ENCODE measurements at places on chromosomes 5 and 9.

- DNase-seq: no peak
These were observed 752 bp upstream of the GLRX start for GRCh38 chr5:95823218-95823737.

DNA sequence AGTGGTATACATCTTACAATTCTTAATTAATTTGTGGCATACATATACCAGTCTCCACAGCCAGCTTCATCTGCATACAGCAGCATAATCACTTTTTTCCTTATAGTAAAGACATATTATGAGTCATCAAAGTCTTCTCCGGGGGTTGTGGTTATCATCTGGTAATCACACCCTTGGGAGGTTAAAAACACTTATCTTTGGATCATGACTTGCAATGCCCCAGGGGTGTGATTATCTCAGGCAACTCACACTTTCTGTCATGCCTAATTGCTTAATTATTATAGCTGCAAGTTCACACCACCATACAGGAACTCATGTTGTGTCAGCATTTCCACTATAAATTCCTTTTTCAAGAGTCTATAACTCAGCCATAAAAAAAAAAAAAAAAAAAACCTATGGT lies 218.4 kb downstream of the ANXA1 start:
- no peak for DNase-seq

DNA sequence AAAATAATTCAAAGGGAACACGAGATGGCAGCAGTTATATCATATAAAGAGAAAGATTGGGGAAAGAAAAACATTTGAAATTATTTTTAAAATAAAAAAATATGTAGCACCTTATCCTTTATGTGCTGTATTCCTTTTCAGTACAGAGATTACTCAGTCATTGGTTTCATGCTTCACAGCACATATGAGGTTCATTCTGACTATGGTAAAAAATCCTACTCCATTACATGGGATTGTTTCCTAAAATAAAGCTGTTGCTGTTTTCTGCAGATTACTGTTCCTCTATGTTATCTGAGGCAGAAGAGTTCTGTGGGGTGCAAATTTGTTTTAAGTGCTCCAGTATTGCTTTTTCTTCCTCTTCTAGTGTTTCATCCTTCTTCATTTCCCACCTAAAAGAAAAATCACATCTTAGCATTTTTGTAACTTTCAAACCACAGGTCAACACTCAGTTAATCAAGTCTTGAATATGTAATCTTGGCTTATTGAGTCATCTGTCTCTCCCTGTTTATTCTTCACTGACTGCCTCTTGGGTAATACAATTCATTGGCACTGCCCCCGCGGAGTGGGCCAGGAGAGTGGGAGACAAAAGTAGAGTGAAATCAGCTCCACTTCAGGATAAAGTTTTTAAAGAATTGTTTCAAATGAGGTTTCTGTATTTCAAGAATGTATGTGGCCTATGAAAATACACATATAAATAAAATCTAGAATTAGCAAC lies 412.5 kb upstream of the POU5F2 start:
- no peak for DNase-seq

- DNase-seq: no peak
These were observed 46.9 kb upstream of the TTC39B start for GRCh38 chr9:15353892-15354291.

DNA sequence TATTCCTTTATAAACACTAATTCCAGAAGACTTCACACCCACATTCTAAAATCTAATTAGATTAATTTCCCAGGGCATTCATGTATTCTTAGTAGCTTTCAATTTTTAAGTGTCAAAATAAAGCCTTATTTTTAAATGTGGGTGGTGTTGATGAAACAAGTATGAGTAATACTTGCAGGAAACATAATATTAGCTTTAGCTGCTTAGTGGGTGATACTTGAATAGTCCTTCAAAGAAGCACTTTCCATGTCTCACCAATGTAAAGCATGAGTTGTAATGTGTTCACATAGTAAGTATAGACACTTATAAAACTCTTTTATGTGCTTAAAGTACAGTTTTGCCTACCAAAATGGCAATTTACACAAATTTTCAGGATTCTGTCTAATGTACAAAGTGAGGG lies 6.9 kb downstream of the FNBP1 start:
- no peak for DNase-seq

- no peak for DNase-seq
These were observed 26.0 kb downstream of the GABRP start for GRCh38 chr5:170809551-170809950.

DNA sequence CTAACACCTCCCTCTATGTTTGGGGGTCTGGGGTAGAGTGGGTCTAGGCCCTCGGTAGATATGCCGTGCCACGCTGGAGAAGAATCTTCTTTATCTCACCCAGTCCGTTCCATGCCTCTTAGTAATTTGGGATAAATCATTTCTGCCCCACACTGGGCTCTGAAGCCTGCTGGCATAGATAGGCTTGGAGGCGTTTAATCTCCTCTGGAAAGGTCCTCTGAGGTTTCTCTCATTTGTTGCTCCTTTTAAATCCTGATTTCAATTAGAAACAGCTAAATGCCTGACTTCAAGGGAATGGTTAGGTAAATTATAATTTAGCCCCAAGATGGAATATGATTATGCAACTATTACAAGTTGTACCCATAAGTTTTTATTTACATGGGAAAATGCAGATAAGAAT lies 57.8 kb upstream of the AKNA start:
- DNase-seq: no peak

DNA sequence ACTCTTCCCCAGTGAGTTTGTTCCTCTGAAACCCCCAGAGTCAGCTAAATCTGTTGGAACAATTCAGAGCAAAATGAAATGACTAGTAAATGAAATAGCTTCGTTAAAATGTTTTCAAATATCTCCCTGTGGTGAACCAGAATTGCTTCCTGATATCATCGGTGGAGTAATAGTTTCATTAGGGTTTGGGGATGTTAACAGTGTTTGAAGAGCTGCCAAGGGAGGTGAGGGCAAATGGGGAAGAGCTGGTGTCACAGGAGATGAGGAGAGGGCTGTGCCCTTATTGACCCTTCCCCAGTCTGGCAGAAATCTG lies 4.3 kb upstream of the C7 start:
- DNase-seq: no peak

- no peak for DNase-seq
These were observed 17.9 kb downstream of the SLC36A3 start for GRCh38 chr5:151285683-151286082.

- no peak for DNase-seq
These were observed 379.5 kb downstream of the TMEM232 start for GRCh38 chr5:110346893-110347358.

GRCh38 chr9:109193974-109194556 lies 27.0 kb upstream of the FRRS1L start:
- DNase-seq: no peak

DNA sequence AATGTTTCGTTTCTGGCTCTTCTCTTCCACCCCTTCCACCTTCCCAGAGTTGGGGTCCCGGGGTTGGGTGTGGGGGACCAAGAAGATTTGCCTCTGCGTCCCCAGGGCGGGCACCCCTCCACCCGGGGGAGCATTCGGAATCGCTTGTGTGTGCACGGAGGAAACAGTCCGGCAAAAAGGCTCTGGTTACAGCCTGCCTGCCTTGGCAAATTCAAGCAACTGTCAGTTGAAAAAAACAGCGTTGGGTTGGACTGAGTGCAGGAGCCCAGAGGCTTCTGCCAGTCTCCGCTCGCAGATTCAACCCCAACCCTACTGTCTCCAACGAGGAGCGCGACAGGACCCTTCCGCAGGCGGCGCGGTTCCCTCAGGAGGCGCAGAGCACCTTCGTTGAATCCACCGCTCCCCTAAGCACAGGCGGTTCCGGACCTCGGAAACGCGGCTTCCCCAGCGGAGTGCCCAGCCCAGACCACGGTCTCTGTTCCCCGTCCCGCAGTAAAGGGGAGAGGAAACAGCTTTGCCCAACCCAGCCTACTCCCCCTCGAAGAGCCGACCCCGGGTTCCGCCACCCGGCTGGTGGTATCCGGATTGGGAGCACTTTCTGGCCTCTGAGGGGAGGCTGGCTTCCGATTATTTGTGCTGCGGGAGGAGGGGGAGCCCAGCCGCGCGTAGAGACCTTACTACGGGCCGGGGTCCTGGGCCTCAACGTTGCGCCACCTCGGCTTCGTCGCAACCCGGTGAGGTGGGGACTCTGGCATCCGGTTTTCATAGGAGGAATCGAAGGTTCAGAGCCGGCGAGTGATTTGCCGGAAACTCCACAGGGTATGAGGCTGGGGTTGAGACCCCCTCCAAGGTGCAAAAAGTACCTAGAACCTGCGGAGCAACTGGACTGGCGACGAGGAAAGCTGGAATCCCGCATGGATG lies 9.6 kb downstream of the LHX6 start:
- DNase-seq: no peak

DNA sequence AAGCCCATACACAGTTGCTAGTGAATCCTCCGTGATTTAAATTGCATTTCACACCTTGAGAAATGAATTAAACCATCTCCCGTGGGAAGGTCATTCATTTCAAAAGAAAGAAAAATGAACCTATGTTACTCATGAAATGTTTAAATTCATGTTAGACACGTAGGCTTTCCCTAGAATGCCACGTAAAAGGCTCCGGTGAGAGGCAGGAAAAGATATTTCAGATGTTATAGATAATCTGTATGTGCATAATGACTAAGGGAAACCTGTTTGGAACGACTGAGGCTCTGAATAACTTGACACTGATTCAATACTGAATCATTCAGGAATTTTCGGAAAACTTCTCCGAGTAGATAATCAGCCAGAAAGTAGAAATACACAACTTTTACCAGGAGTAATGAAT lies 134.3 kb upstream of the ICE1 start:
- no peak for DNase-seq

DNA sequence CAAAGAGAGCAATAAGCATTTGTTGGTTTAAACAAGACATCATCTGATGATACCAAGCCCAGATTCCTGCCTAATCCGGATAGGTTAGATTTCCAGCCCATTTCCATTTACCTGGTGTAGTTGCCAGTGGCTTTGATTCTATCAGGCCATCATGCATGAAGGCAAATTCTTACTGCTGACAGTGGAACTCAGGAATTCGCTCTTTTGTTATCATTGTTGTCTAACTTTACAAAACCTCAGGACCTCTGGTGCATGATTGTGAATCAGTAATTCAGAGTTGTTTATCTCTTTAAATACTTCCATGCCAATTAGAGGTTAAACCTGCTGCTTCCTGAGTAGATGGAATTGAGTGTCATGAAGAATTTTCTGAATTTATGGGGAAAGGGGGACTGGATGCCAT lies 76.5 kb downstream of the C9orf152 start:
- DNase-seq: no peak

DNA sequence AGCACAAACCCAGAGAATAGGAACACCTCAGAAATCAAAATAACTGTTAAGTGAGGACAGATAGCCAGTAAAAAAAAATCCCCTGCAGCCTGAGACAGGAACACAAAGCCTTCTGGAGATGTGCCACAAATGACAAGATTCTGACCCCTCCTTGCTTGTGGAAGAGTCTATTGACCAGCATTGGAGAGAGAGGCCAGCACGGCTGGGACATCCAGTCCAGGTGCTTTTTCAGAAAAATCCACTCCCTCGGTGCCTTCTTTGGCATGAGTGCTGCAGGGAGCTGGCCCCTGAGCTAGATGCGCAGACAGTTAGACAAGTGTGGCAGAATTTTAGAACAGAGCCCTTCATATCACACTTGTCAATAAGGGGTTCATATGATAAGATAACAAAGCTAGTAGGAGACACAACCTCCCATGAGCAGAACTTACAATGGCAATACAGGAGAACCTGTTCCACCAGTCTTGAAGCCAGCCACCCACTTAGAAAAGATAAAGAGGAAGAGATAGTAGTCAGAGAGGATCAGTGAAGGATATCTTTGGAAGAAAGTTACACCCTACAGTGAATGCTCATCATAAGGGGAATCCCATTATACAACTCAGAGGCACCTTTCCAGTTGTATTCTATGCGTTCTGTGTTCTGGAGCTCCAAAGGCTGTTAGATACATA lies 298.4 kb downstream of the TLE1 start:
- DNase-seq: no peak

GRCh38 chr5:9604416-9604815 lies 25.7 kb downstream of the TAS2R1 start:
- DNase-seq: no peak

Measured in stimulated activated CD4-positive, alpha-beta T cell treated with anti-CD3 and anti-CD28 coated beads, Interleukin-1b, Interleukin-23, amount 100 ng/mL, for 4 hours (primary cell).